ENCODE measurements at places on chromosomes 3 and 15.

DNA sequence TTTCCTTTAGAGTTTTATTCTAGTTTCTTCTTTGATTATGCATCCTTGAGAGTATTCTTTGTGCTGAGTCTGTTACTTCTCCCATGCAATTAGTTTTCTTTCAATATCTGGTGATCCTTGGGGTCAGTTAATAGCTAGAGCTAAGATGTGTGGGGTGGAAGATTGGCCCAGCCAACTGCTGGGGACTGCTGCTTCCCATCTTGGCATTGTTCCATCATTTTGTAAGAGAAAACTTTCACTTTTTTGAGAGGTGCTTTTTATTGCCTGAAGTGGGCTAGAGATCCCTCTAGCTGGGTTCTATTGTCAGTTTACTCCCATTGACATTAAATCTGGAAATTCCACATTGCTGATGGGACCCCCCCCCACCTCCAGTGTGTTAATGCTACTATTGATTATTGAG lies 15.4 kb downstream of the BCL2L10 start:
- DNase-seq, result no peak

- no peak for DNase-seq
These were observed 126.0 kb upstream of the MITF start for GRCh38 chr3:69613286-69613685.

DNA sequence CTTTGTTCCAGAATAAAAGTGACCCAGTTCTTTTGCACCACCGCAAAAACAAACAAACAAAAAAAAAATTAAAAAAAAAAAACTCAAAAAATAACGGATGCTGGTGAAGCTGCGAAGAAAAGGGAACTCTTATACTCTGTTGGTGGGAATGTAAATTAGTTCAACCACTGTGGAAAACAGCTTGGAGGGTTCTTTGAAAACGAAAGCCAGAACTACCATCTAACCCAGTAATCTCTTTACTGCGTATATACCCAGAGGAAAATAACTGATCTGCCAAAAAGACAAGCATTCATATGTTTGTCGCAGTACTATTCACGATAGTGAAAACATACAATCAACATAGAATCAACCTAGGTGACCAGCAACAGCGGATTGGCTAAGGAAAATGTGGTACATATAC lies 298.9 kb upstream of the CBLB start:
- no peak for DNase-seq

DNA sequence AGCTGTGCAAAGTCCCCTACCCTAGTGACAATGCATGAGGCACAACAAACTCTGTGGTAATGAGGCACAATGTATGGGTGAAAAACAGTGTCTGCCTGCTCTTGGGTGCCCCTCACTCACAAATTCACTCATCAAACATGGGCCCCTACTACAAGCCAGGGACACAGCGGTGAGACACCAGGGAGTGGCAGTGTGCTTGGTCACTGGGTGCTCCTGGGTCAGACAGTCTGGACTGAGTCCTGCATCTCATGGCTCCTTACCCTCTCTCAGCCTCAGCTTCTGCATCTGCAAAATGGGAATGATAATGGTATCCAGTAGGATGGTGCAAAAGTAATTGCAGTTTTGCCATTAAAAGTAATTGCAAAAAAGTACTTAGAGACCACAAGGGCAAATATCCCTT lies 184.7 kb downstream of the MEGF11 start:
- no peak for DNase-seq

DNA sequence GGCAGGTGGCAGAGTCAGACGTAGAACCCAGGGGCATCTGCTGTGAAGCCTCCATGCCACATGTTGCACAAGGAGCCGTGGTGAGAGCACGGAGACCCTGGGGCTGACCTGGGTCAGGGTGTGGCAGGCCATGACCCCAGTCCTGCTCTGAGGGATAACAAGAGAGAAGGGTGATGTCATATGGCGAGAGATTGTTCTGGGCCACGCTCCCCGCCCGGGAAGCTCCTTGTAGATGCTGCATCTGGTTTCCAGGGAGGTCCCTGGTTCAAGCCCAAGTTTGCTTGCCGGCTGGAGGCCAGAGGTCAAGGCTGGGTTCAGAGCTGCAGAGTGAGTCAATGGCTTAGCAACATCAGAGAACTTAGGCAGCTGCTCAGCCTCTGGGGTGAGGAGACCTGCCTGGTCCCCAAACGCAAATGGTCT lies 17.3 kb downstream of the FGD5 start:
- DNase-seq, result no peak

DNA sequence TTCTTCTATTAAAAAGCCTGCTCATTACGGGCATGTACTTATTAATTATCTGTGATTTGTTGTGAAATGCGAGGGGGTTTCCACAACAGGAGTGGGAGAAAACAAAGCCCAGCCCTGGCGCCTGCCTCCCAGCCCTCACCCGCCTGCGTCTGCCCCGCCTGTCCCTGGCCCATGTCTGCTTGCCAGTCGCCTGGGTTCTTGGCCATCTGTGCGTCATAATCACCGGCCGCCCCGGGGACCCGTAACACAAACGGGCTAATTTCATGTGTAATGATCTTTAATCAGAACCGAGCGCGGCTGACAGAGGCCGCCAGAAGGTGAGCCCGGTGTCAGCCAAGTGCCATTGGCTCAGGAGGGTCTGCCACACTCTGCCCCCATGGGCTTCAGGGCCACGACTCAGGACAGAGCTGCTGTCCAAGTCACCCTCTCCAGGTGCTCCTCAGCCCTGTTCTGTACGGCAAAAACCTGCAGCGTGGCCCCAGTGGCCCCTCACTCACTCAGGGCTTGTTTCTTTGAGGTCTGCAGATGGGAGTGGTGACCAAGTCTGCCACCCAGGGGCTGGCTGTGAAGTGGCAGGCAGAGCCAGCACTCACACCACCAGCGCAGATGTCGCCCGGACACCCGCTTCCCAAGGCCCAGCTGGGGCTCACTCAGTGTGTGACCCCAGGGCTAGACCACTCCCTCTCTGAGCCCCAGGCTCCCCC lies 28.8 kb upstream of the TMEM115 start:
- DNase-seq, result no peak

- no peak for DNase-seq
These were observed 2.2 kb downstream of the ALPK3 start for GRCh38 chr15:84819291-84819768.

DNA sequence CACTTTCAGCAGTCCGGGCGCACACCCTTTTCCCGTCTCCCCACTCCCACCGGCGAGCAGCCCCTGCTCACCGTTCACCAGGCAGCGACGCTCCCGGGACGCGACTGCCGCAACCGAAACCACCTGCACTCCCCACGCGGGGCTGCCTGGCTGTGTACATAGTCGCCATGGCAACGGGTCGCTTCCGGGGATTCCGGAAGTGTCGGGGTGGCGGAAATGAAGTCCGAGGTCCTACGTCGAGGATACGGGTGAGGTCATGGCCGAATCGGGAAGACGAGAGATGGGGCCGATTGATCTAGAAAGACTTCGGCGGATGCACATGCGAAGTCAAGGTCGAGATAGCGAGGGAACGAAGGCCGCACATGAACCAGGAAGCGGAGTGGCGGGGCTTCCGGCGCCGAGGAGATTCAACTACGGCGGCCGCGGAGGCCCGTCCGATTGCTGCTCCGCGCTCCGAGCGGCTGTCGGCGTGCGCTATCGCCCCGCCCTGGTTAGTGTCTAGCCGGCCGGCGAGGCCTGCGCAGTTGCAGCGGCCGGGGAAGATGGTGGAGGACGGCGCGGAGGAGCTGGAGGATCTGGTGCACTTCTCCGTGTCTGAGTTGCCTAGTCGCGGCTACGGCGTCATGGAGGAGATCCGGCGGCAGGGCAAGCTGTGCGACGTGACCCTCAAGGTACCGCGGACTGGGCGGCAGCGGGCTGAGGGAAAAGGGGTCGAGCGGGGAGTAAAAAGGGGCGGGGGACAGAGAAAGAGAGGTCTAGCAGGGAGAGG lies at the start of the genes KIF9 and KLHL18:
Gene KIF9 (minus strand): TSS at position 376 of the 769 bp plus-strand sequence. CDS start 5,425 bp downstream, outside the sequence.
Gene KLHL18 (plus strand): TSS at position 521 of the 769 bp plus-strand sequence. CDS start 22 bp downstream, at position 543.
- peak; percentile 83 for DNase-seq

GRCh38 chr3:148648685-148649352 lies 48.9 kb upstream of the AGTR1 start:
- DNase-seq, result no peak

DNA sequence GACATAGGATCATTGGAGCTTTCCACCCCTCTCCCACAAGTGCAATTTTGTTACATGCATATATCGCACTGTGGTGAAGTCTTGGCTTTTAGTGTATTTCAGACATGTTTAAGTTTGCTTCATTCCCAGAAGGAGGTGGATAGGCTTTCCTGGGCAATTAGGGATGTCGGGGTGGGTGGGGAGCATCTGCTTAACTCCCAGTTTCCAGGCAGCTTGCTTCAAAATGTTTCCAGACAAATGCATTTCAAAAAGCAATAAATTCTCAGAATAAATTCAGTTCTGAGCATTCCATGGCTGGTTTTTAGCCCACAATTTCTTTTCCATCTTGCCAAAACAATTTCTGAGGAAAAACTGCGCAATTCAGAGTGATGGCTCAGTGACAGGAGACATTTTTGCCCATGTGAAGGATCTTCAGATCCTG lies 227.7 kb upstream of the ZPLD1 start:
- no peak for DNase-seq

GRCh38 chr3:105837143-105837740 lies 31.6 kb downstream of the CBLB start:
- peak; percentile 30 for DNase-seq

GRCh38 chr3:40191850-40192448 lies 117.6 kb upstream of the EIF1B start:
- peak; percentile 47 for DNase-seq

DNA sequence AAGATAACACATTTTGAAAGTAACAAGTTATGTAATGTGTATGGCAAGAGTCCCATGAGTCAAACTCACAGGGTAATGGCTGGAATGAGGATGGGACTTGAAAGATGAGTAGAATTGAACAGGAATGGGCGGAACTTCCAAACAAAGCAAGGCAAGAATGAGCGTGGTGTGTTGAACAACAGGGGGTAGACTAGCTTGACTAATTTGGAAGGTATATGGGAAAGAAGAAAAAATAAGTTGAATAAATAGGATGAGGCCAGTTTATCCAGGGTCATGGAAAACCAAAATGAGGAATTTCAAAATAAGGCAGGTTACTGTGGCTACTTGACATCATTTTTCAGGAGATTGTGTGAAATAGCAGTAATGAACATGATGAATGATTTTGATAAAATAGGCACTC lies 2.5 kb upstream of the DPH6 start:
- no peak for DNase-seq

- DNase-seq, result no peak
These were observed 328.8 kb downstream of the ARPP21 start for GRCh38 chr3:35968043-35968622.

DNA sequence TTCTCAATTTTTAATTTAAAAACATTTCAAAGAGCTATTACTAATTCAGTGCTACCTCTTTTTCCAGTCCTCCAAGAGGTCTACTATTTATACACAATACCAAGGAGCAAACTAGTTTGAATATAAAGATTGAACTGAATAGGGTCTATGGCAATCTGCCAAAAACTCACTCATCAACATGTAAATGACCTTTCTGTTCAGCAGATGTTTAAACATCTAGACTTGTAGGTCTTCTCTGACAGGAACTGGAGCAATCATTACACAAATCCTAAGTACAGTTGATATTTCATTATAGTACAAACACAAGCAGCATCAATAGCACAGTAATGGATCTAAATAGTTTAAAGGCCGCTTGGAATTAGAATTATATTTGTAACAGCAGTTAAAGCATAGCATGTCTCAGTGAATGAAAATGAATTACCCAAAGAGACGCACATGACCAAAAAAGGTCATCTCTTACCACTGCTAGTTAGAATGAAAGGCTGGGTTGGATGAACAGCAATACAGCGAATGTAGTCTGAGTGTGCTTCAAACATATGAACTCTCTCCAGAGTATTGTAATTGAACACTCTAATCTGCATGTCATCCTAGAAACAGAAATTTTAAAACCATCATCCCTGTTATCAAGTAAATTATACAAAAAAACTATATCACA lies 10.7 kb downstream of the COPB2 start:
- DNase-seq, result no peak

GRCh38 chr3:51436998-51437639 lies 46.0 kb downstream of the RBM15B start:
- DNase-seq, result no peak

- no peak for DNase-seq
These were observed 14.4 kb downstream of the TMPRSS7 start for GRCh38 chr3:112048911-112049310.

- no peak for DNase-seq
These were observed 85.8 kb upstream of the RASGRP1 start for GRCh38 chr15:38650384-38650783.
